ENCODE measurements at places on chromosomes 2 and 18.
A peak's percentile ranks its signal among the peaks of the same experiment; 100 is the strongest.

DNA sequence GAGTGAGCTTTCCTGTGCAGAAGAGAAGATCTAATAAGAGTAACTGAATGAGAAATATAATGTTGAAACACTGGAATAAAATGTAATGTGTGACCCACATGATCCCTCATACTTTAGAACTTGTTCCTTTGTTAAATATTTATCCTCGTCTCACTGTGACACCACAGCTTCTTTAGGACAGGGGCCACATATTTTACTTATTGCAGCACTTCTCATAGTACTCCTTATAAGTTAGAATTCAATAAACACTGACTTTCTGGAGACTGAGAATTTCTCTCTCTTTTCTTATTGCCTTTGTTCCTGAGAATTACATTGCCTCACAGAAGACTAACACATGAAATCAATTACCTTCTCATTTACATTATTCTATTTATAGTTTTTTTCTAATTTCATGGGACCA lies 1234.6 kb upstream of the CHAC2 start:
- no peak for DNase-seq

GRCh38 chr2:186518291-186518690 lies 32.2 kb downstream of the ZC3H15 start:
- DNase-seq: no peak

DNA sequence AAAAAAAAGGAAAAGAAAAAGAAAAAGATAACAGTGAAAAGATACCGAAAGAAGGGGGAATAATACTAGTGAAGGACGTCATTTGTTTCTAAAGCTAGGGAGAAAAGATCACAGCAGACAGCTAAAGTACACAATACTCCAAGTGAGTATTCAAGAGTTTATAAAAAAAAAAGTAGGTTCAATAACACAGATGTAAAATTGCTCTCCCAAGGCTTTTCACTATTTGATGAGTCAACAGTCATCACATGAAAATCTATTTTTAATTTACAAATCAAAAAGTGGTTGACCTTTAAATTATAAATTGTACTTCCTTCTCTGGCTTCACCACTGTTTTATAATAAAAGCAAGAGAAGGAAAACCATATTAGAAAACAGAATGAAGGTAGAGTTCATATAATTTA lies 144.0 kb downstream of the ZRANB3 start:
- DNase-seq: no peak

DNA sequence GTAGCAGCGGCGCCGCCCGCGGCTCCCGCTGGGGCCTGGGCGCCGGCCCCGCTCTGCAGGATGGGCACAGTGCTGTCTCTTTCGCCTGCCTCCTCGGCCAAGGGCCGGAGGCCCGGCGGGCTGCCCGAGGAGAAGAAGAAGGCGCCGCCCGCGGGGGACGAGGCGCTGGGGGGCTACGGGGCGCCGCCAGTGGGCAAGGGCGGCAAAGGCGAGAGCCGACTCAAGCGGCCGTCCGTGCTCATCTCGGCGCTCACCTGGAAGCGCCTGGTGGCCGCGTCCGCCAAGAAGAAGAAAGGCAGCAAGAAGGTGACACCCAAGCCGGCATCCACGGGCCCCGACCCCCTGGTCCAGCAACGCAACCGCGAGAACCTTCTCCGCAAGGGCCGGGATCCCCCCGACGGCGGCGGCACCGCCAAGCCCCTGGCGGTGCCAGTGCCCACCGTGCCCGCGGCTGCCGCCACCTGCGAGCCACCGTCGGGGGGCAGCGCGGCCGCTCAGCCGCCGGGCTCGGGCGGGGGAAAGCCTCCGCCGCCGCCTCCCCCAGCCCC lies 369 bp downstream of the CDK5R2 start:
- no peak for DNase-seq

- no peak for DNase-seq
These were observed 2.5 kb downstream of the CHN1 start for GRCh38 chr2:175002547-175003274.

- no peak for DNase-seq
These were observed 570.8 kb upstream of the CRIM1 start for GRCh38 chr2:35784777-35785176.

- DNase-seq: no peak
These were observed 176.1 kb downstream of the IKZF2 start for GRCh38 chr2:212975333-212975732.

DNA sequence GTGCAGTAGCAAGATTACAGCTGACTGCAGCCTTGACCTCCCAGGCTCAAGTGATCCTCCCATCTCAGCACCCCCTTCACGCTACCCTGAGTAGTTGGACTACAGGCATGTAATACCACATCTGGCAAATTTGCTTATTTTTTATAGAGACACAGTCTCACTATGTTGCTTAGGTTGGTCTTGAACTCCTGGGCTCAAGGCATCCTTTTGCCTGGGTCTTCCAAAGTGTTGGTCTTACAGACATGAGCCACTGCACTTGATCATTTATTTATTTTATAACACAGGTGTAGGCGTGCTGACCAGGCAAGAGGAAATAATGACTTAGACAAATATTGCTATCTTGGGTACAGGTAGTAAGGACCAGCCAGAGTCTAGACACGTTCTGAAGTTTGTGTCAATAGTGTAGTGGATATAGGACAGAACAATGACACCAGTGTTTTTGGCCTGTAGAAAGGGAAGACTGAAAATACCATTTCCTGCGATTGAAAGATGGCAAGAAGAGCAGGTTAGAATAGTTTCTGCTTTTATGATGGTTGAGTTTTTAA lies 71.0 kb upstream of the THUMPD2 start:
- DNase-seq: no peak

DNA sequence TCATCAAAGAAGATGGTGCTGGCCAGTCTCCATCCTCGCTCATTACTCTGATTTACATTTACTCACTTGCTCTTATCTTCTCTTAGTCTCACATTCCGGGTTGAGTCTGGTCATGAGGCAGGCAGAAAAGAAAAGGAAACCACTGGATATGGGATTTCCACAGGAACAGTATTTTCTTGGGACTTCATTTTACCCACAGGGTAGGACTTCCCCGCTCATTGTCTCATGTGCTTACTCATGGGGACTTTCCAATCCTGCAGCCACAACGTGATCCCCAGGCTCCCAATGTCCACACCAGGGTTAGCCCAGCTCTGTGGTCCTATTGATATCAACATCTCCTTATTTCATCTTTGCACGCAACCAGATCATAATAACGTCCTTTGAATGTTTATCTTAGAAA lies 373.8 kb downstream of the TMEM182 start:
- no peak for DNase-seq

GRCh38 chr18:7605705-7606104 lies 38.6 kb downstream of the PTPRM start:
- DNase-seq: no peak

DNA sequence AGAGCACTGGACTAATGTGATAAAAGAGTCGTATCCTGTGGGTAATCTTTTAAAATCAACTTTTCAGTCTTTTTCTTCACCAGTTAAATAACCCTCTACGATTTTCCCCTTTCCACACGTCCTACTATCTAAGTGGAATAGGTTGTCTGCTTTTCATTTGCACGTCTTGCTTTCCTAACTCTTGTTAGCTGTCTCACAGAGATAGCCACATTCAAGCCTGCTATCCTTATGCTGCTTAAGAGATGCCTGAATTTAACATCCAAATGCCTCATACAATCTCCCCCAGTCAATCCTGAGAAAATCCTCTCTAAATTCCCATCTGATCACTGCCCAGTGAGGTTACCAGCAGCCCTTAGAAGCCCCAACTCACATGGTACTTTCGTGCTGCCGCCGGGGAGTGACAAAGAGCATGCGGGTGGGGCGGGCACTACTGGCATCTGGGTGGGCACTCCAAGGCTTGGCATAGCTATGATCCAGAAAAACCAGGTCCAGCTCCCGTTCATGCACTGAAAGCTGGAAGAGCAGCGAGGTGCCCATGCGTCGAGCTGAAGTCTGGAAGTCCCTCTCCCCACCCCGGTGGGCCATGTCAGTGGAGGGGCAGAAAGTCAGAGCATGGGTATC lies 1.5 kb downstream of the KANSL3 start:
- no peak for DNase-seq

- DNase-seq: no peak
These were observed 50.5 kb downstream of the RASGRP3 start for GRCh38 chr2:33526921-33527320.

GRCh38 chr2:160292225-160292624 lies 92.2 kb upstream of the ITGB6 start:
- no peak for DNase-seq

DNA sequence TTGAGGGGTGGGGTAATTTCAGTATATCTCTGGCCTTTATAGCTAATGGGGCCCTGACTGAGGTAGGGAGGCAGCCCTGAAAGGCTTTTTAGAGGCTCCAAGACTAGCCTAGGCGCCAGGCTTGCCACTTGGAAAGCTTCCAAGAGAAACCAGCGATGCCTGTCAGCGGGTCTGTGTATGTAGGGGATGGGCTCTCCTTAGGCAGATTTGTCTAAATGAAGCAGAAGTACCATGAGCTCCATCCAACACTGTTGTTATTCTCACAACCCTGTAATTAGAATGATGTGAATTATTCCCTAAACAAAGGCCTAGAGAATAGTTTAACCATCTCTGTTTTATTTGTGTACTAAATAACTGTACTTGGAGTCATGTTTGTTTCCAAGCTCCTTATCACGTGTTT lies 138.1 kb downstream of the B3GNT2 start:
- no peak for DNase-seq

- no peak for DNase-seq
These were observed 6.1 kb downstream of the KYNU start for GRCh38 chr2:142883526-142883925.

DNA sequence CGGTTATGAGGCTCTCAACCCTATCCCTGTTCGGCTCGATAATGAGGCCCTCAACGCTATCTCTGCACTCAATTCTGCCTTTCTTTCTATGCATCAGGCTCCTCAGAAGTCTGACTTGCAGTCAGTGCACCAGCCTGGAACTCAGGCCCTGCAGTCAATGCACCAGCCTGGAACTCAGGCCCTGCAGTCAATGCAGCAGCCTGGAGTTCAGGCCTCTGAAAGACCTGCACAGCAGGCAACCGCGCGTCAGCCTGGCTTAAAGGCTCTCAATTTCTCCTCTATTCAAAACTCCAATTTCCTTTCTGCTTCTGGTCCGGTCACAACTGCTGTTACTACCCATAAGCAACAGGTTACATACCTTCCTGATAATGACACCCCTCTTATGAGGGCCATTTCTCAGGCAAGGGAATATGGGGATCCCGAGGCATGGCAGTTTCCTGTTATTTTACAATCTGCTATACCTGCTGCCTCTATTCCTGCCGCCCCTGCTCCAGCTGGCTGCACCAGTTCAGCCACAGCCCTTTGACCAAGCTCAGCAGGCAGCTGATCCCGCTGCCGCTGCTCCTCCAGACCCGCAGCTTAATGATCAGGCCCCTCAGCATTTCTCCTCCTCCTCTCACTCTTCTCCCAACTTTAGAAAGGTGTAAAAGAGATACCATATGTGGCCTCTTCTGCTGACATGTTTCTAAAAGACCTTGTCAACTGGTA lies 933.6 kb upstream of the FANCL start:
- no peak for DNase-seq

GRCh38 chr2:240433973-240434727 lies 1.3 kb upstream of the GPC1 start:
- DNase-seq: peak; percentile 22

- DNase-seq: no peak
These were observed 819.5 kb downstream of the BCL11A start for GRCh38 chr2:59733970-59734369.

- no peak for DNase-seq
These were observed 22.1 kb upstream of the EVA1A start for GRCh38 chr2:75582840-75583239.

Measured in activated CD4-positive, alpha-beta T cell treated with anti-CD3 and anti-CD28 coated beads, Interleukin-2, Interleukin-4, amounts not matched to agents 100 ng/mL and 50 ng/mL, durations not matched to agents 16 hours and 8 hours (primary cell).